ENCODE measurements at places on chromosomes 5 and 9.

- no peak for DNase-seq
Observed at GRCh38 chr9:94017939-94018531, 62.9 kb upstream of the BARX1 start.

GRCh38 chr5:132102944-132103331 lies 29.3 kb downstream of the CSF2 start:
- no peak for DNase-seq

- DNase-seq, result peak; percentile 1
Observed at GRCh38 chr9:87950765-87951488, 23.4 kb downstream of the CDK20 start.

DNA sequence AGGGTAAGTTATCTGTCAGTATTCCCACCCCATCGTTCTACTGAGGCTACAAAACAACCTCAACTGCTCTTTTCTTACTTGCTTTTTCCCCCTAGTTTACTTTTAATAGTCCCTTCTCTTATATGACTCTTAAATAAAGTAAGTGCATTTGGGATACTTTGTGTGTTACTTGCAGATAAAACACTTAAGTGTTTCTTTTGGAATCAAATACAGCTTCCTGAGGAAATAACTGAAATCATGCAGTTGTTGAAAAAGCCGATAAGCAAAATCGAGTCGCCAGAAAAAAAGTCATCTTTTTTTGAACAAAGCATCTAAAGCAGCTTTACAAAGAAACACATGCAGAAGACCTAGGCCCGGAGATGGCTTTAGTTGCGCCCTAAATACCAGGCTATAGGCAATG lies 53.5 kb upstream of the EPB41L4A start:
- no peak for DNase-seq

DNA sequence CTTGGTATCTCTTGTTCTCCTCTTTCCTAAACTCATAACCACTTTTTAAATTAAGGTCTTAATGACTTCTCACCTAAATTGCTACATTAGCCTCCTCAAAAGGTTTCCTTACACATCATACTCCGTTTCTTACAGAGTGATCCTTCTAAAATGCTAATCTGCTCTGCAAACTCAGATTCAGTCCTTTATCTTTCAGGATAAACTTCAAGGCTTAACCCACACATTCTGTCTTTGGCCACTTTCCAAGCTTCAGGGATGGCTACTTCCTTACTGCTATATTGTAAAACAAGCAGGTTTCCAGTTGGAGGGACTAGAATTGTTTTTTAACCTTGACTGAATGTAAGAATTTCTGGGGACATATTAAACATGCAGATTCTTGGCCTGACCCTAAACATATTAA lies 105.5 kb upstream of the CHD1 start:
- no peak for DNase-seq

DNA sequence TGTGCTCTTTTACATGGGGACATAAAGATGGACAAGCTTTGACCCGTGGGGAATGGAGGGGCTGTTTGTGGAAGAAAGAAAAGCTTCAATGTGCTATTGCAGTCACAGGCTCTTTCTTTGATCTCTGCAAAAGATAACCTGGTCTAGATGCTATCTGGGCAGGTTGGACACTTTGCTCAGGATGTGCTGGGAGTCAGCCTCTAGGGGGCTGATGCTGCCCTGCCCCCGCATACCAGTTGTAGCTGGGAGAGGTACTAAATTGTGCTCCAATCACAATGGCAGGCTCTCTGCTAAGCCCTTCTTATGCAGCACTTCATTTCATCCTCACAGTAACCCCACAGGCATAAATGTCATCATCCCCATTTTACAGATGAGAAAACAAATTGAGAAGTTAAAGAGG lies 67.2 kb downstream of the PSD2 start:
- no peak for DNase-seq

DNA sequence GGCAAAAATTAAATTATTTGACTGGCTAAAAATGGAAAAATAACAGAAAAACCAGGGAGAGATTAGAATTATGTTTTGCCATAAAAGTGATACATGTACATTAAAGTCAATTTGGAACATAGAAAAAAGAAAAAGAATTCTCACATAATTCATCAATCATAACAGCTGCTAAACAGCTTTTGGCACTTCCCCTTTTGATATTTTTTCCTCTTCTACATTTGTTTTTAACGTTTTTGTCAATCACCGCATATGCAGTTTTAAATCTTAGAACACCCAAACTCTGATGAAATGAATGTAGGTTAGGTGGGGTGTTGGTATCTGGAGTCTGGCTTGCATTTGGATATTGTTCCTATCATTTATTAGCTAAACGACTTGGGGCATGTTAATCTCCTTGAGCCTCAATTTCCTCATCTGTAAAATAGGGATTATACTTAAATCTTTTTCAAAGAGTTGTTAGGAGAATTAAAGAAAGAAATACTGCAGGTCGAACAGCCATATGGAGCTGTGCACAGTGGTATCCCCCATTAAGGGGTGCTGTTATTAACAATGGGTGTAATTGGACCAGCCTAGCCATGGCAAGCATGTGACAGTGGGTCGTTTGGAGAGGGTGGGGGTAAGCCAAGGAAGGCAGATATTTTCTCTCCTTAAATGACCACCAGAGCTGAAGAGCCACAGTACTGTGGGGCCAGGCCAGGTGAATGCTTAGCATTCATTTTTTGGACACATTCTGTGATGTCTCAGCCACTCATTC lies 22.6 kb downstream of the NPR3 start:
- no peak for DNase-seq

DNA sequence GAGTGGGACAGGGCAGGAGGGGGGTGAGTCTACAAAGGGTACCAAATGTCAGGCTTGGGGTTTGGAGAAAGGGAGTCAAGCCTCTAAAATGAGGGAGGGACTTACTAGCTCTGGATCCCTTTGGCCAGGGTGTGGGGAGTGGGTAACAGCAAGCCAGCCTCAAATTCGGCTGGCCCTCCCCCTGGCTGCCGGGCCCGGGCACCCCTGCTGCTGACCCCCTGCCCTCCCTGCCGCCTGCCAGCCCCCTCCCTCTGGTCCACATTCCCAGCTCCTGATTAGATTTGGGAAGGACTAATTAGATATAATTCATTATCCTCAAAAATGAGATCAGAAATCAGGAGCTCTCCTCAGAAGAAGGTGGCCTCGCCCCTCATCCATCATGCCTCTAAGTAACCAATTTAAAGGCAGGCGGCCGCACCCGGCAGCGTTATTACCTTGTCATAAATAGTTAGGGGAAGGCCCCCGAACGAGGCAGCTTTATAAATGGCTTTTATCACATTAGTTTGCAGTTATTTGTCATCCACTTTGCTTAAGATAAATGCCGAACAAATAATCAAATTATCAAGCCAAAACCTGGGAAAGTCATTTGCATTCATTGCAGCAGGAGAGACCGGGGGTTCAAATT lies 44.6 kb downstream of the LMX1B start:
- no peak for DNase-seq

DNA sequence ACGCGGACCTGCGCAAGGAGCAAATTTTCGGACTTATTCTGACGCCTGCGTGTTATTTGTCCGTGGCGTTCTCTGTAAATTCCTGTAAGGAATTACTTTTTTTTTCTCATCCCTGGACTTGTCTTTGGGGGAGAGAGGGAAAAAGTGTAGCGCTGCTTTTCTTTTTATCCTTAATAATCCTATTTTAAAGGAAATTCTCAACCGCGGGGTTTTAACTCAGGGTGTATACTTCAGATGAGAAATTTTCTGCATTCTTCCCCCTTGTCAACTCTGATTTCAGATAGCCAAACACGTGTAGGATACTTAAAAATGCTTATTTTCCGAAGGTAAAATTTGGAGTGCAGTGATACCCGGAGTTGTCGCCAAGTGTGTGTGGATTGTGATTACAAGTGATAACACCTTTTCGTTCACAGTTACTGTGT lies 853 bp downstream of the DCP2 start:
- DNase-seq, result peak; percentile 22

DNA sequence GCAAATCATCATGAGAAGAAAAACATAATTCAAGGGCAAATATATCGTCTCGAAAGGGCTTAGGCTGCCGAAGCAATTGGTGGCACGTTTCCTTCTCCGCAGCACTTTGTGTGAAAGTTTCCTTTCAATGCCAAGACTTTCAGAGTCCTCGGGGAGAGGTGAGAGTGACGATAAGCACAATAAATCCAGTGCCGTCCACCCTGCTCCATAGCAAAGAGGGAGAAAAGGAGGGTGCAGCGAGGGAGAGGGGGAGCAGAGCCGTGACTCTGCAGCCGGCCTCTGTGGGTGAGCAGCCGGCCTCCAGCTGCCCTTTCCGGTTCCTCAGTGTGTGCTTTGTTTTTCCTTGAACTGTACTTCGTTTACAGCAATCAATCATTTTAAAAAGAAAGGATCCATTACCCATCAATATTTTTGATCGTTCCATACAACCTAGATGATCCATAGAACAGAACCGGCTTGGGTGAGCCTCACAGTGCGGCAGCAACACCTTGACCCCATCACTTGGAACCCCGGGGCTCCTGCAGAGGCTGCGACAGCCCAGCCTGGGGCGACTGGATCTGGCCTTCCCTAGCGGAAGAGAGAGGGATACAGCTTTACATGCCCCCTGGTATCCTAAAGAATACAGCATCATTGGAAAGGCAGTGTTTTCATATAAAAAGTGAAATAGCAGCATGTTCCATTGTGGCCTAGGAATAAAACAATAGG lies 247.0 kb upstream of the IRX4 start:
- DNase-seq, result no peak

DNA sequence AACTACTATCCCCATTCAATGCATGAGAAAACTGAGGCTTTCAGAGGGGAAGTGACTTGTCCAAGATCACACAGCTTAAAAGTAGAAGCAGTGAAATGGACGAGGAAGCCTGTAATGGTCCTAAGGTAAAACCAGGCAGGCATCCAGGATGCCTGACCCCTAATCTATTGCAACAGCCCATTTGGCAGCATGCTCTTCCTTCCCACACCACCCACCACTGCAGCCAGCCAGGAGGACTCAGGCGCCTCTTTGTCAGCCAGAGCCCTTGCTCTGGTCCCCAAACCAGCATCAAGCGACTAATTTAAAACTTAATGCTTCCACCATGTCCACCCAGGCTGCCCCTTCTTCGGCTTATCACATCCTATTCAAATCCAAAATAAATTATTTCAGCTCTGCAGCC lies 541.6 kb downstream of the CDK5RAP2 start:
- DNase-seq, result no peak
